ENCODE measurements at places on chromosomes 5 and 9. TPM values are rescaled to one million over a fixed set of nuclear protein-coding genes. Genes with fewer than 3 reads are reported as not detected.
A peak's percentile ranks its signal among the peaks of the same experiment; 100 is the strongest.

DNA sequence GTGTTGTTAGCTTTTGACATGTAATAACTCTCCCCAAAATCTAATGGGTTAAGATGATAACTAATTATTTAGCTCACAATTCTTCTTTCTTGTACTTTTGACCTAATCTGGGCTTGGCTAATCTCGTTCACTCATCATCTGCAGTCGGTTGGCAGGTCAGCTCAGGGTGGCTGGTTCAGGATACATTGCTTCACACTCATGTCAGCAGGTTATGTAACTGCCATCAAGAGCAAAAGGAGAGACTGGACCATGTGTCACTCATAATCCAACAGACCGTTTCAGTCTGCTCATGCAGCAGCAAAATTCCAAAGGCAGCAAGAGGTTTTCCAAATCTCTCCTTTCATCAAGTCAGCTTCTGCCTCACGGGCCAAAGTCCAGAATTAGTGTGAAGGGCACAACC is 998.4 kb upstream of the CTNND2 start:
- DNase-seq: peak; percentile 16

The CCDC112 gene
- 10.3 TPM for total RNA-seq

The KCNMB1 gene
- not detected for total RNA-seq

DNA sequence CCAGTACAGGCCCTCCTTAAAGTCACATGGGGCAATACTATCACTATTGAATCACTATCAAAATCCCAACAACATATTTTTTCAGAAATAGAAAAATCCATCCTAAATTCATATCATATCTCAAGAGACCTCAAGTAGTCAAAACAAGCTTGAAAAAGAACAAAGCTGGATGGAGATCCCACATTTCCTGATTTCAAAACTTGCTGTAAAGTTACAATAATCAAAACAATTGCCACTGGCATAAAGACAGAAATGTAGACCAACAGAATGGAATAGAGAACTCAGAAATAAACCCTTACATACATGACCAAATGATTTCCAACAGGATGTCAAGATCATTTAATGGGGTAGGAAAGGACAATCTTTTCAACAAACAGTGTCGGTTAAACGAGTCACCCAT is 41.3 kb upstream of the CDKN2AIPNL start:
- DNase-seq: no peak

GRCh38 chr5:149278451-149279210 is 7.0 kb downstream of the AFAP1L1 start:
- no peak for DNase-seq

DNA sequence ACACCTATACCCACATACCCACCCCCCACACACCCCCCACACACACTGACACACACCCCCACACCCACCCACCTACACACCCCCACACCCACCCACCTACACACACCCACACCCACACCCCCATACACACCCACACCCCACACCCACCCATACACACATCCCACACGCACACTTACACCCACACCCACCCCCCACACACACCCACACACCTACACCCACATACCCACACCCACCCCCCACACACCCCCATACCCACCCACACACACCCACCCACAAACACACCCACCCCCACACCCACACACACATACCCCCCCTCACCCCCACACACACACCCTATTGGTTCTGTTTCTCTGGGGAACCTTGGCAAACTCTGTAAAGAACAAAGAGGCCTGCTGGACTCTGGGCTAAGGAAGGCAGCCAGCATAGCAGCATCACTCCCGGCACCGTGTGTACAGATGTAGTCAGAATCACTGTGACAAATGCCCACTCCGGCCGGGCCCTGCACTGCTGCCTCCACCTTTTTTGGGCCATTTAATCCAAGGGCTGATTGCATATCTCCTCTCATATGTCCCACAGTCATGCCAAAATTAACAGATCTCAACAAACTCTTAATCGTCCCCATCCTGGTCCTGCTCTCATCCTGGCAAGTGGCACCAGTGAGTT is 42.3 kb downstream of the COL23A1 start:
- DNase-seq: no peak

The SH3GL2 gene
- total RNA-seq: not detected

DNA sequence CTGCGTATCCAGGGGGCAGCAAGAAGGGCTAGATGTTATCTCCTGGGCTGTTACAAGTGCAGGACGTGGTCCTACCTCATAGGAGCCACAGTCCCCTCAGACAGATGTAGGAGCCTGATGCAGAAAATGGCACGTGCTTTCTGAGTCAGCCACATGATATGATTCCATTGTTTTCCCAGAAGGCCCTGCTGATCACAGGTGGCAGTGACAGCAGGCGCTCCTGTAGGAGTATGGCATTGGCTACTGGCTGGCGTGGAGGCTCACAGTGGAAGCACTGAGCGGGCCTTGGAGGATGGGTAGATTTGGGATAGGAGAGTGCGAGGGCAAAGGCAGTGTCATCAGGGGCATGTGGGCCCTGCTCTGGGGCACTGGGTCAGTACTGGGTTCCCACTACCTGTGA is 21.9 kb downstream of the USP20 start:
- no peak for DNase-seq

DNA sequence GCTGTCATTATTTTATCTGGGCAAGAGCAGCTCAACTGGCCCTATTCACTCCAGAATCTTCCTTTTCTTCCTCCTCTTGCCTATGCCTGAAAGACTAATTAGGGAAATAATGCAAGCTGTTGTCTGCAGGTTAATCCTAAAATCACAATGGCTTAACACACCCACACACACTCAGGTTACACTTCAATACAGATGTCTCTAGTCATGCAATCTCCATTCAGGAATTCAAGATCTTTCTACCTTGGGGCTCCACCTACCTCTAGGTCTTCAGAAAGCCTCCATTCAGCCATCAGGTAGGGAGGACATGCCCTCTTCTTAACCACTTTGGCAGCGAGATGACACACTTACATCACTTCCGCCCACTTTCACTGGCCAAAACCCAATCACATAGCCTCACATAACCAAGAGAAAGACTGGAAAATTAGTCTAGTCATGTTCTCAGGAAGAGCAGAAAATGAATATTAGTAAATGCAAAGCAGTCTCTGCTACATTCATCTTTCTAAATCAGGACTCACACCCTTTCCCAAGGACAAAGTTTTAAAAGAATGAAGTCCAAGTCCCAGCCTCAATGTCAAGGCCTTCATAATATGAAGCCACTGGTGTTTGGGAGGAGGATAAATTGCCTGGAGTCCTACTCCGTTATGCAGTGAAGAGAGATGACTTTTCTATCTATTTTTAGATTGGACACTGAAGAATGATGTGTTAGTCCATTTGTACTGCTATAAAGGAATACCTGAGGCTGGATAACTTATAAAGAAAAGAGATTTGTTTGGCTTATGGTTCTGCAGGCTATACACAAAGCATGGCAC is 428.1 kb downstream of the EFNA5 start:
- no peak for DNase-seq

The PCDHGA3 gene
- total RNA-seq: 0.07 TPM

The MYMK gene
- not detected for total RNA-seq

The PPP3R2 gene
- total RNA-seq: not detected

DNA sequence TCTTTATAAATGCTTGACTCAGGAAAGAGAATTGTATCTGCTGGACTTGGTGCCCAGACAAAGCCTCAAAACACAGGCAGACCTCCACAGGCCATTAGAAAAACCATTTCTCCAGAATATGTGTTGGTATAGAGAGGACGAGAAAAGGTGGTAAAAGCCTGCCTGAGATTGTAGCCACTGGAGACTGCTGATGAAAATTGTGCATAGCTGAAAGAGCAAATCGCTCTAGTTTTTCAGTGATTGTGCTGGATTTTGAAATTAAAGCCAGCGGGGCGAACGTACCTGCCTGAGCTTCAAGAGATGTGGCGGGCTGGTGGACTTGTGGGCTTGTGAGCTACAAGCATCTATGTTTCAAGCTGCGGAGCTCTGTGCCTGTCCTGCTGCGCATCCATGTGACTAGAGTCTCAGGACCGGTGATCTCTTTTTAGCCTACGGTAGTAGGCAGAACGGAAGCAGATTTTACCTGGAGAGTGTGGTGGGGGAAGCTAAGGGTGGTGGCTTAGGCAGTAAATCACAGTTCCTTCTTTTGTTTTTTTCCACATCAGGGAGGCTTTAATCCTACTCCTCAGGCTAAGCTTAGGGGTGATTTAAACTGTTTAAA is 193.6 kb downstream of the SREK1 start:
- no peak for DNase-seq

The EGR1 gene
- total RNA-seq: 189 TPM

GRCh38 chr9:37471942-37472684 is 6.9 kb upstream of the ZBTB5 start:
- DNase-seq: peak; percentile 95

DNA sequence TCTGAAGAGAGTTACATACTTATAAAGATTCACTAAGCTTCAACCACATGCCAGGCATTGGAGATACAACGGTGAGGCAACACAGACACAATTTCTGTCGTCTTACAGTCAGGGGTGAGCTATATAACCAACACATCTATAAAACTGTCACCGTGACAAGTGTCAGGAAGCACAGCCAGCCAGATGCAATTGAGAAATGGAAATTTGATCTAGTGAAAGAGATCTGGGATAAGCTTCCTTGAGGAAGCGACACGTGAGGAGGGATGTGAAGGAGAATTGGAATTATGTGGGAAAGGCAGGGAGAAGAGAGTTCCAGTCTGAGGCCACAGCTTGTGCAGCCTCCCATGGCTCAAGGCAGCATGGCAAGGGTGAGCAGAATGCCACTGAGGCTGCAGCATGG is 50.9 kb upstream of the ZNF354B start:
- DNase-seq: no peak

DNA sequence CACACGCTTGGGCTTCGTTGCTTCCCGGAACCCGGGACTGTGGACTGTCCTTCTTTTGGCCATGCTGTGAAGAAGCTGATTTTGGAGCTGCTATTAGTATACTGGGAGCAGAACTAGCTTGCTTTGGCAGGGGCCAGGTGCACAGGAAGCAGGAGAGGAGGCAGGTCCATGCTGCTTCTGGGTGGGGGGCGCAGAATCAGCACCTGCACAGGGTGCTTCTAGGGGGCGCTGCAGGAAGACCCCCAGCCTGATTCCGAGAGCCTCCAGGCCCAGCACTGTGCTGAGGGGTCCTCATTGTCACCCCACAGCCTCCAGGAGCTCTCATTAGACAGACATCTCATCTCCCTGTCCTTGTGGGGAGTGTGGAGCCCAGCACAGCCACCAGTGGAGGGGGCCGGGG is 252.6 kb upstream of the IRX4 start:
- DNase-seq: no peak

DNA sequence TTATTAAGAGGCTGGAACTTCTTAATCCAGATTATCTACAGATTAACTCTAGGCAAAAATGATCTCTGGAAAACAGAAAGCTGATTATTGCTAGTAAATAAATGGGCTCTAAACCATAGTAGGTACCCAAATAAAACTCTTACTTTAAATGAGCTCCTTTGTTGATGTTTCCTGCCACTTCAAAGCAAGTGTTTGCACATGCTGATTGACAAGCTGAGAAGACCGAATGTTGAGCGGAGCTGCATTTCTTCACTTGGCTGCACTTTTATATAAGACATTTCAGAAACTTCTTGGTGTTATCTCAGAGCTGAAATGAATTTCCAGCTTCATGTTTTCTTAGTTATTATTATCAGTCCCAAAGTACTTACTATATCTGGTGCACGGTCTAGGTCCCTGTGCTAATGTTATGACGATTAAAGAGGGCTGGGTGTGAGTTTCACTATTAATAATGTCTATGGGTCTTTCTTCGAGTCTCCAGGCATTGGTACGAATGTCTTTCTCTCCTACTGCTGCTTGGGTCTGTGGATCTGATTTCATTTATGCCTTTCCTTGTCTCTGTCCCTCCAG is 58.6 kb upstream of the CTXN3 start:
- DNase-seq: no peak

The ADAMTS6 gene
- total RNA-seq: 17.8 TPM

GRCh38 chr5:147568710-147569406 is 59.0 kb upstream of the DPYSL3 start:
- no peak for DNase-seq

- no peak for DNase-seq
These were observed 5.1 kb upstream of the SSBP2 start for GRCh38 chr5:81756016-81756415.

The PRELID1 gene
- total RNA-seq: 267 TPM

Data from MCF 10A (cell line).